ENCODE measurements at places on chromosomes 3 and 15. TPM values are rescaled to one million over a fixed set of nuclear protein-coding genes. Genes with fewer than 3 reads are reported as not detected.

The IGSF11 gene
- not detected for total RNA-seq

The LRTM1 gene
- not detected for total RNA-seq

The ACP3 gene
- total RNA-seq = 0.78 TPM

The CFAP100 gene
- total RNA-seq = not detected

The TATDN2 gene
- total RNA-seq = 10.1 TPM

DNA sequence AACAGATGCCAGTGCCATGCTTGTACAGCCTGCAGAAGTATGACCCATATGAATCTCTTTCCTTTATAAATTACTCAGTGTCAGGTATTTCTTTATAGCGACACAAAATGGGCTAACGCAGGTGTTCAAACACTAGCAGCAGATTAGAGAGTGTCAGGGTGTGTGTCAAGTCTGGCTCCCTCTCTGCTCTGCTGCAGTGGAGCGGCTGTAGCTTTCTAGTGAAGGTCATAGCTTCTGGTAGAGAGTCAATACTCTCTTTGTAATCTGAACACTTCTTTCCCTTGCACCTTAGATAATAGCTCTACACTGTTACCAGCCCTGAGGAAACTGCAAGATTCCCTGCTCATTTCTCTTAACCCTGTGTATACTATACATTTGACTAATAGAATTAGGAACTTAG lies 483.2 kb upstream of the TGFBR2 start:
- DNase-seq = no peak

DNA sequence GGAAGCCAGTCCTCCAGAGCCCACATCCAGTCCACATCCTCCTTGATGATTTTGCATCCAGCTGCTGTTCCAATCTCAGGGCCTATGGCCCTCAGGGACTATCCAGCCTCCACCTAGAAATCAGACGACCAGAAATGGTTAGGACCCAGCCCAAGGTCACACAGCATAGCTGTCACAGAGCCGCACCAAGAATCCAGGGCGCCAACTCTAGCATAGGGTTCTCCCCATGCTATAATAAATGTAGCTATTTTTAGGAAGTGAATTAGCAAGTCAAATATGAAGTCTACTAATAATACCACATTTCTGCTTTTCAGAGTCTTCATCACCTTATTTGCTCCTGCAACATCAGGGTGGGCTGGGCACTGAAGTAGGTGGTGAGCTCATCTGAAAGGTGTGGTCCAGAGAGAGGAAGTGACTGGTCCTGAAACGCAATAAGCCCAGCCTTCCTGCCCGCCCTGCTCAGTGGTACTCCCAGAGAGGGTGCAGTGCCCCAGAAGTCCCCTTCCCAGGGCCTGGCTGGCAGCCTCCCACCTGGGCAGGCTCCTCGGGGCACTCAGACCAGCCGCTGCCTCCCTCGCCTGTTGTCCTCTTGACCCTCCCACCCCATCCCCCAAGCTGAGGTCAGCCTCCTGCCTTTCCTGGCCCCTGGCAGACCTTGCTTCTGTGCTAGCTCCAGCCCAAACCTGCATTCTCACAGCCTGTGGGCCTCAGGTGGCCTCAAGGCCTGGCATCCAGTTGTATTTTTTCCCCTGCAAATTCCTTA lies 17.6 kb upstream of the CYP11A1 start:
- no peak for DNase-seq

DNA sequence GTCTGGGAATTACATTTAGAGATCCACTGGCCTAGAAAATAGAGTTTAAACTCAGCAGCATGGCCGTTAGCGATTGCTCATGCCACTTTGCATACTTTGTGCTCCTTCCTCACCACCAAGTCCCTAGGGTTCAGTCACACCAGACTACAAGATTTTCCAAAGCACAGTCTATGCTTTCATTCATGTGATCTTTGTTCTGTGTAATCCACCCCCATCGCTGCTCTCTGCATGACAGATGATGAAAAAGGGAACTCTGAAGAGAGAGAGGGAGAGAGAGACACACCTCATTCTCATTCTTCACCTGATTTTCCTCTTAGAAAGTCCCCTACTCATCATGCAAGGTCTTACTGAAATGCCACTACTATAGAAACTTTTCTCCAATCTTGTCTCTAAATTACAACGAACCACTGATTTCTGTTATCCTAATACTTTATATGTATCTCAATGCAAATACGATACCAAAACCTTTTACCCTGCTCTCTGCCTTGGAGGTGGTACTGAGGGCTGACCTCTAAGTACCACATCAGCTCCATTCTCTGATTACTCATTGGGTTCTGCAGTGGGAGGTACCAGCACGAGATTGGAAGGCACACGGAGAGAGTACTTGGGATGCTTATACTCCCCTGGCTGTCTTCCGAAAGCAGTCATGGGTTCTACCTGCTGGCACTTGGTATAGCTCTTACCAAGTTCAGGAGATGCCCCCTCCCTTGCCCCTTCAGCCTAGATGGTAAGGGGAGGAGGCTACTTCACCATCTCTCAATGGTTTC lies 1.1 kb upstream of the PARP15 start:
- DNase-seq = no peak

GRCh38 chr3:17605032-17605431 lies 137.4 kb downstream of the TBC1D5 start:
- DNase-seq = no peak

DNA sequence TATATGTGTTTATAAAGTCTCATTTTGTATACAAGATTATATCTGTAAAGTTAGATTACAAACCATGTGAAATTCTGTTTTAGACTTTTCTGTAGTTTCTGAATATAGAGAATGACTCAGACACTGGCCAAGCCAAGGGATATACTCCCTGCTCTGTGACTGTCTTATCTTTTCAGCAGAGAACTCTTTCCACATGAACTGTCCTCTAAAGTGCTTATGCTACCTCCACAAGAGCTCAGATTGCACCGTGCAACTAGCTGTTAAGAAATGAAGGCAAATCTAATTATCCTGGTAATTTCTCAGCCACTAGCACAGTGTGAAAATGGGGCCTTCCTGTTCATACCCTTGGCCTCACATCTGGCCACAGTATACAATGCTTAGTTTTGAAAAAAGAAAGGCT lies 44.3 kb upstream of the CPNE4 start:
- DNase-seq = no peak

DNA sequence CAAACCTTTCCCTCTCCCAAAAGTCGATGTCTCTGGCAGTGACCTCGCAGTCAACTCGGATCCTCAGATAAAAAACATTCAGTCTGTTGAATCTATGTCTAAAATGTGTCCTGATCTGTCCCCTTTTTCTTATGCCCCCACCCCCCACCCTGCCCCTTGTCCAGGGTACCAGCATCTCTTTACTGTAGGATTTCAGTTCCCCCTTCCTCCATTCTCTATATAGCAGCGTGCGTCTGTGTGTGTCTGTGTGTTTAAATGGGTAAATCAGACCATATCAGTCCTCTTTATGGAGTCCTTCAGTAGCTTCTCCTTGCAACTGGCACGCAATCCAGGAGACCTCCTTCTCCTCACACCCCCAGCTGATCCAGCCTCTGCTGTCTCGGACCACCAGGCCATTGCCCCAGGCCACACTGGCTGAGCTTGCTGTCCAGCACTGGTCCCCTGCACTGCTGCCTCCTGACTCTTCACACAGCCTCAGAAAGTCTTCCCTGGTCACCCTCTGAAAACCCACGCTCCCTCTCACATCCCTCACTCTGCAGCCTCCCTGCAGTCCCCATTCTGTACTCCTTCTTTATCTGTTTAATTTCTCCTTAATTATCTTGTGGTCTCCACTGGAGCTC lies 1.5 kb downstream of the LRRK1 start:
- DNase-seq = no peak

DNA sequence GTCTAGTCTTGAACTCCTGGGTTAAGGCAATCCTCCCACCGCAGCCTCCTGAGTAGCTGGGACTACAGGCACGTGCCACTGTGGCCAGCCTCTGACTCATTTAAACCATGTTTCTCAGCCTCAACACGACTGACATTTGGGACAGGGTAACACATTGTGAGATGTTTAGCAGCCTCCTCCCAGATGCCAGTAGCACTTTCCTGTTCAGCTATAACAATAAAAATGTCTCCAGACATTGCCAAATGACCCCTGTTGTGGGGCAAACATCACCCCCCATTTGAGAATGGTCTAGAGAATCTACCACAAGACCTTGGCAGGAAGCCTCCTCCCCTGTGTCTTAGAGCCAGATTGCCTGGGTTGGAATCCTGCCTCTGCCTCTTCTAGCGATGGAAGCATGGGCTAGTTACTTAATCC lies 8.4 kb downstream of the TMEM40 start:
- no peak for DNase-seq

- DNase-seq = no peak
Observed at GRCh38 chr3:13651775-13652428, 103.0 kb downstream of the FBLN2 start.

- DNase-seq = no peak
Observed at GRCh38 chr3:31004025-31004678, 109.7 kb upstream of the GADL1 start.

GRCh38 chr3:183378008-183378407 lies 50.4 kb downstream of the MCF2L2 start:
- DNase-seq = no peak

GRCh38 chr3:154122552-154122911 lies 1.3 kb downstream of the ARHGEF26 start:
- no peak for DNase-seq

DNA sequence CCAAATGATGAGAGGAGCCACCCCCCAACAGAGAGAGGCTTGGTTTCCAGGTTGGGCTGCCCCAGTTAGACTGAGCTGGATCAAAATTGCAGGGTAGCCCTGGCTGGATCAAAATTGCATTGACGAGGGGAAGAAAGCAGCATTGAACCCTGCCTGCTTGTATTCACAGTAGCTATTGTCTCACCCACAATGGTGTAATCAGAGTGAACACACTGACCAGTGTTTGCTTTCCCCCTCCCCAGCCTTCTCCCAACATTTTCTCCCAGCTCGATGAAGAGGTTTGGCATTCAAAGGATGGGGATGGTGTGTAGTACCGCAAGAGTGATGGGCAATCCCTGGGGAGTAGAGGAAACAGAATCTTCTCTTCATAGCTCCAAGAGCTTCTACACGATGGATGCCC lies 223.8 kb downstream of the ADAMTS9 start:
- DNase-seq = no peak

DNA sequence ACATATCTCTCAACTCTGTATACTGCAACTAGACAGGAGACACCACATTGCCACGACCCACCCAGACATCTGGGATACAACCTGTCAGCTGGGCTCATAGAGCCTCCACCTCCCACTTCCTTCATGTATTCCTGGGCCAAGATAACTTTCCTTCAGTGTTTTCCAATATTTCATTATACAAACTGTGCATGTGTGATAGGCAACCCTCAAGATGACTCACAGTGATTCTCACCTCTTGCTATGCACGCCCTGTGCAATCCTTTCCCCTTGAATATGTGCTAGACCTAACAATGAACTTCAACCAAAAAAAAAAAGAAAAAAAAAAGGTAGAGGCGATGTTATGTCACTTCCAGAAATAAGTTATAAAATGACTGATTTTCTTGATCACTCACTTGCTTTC lies 138.0 kb upstream of the ALCAM start:
- DNase-seq = no peak
